ENCODE measurements at places on chromosomes 6 and 20.

DNA sequence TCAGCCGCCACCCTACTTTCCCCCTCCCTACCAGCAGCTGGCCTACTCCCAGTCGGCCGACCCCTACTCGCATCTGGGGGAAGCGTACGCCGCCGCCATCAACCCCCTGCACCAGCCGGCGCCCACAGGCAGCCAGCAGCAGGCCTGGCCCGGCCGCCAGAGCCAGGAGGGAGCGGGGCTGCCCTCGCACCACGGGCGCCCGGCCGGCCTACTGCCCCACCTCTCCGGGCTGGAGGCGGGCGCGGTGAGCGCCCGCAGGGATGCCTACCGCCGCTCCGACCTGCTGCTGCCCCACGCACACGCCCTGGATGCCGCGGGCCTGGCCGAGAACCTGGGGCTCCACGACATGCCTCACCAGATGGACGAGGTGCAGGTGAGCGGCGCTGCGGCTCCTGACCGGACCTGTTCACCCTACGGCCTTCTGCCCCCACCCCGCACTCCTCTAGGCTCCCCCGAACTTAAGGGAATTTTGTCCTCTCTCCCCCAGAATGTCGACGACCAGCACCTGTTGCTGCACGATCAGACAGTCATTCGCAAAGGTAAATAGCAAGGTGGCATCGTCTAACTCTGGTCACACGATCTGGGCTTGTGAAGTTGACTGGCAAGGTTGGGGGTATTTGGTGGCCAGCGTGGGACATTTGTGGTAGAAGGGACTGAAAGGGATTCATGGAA, 2.3 kb downstream of the TFAP2C start:
- no peak for DNase-seq

GRCh38 chr6:5128351-5128750, 43.2 kb downstream of the PPP1R3G start:
- DNase-seq = no peak

DNA sequence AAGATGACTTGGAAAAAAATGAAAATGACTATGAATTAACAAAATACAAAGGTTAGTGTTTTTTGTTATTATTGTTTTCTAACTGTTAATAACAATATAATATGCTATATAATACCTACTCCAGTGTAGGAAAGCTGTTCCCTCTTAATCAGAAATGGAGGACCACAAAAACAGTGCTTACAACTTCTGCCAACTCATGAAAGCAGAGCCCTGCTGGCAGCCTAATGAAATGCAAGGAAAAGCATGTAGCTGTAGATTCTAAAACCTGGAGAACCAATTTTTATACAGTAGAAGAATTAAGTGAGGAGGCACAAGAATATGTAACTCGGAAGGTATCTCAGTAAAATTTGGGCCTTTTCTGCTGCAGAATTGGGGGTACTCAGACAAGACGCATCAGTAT, 29.4 kb downstream of the PHIP start:
- DNase-seq = peak; percentile 28

DNA sequence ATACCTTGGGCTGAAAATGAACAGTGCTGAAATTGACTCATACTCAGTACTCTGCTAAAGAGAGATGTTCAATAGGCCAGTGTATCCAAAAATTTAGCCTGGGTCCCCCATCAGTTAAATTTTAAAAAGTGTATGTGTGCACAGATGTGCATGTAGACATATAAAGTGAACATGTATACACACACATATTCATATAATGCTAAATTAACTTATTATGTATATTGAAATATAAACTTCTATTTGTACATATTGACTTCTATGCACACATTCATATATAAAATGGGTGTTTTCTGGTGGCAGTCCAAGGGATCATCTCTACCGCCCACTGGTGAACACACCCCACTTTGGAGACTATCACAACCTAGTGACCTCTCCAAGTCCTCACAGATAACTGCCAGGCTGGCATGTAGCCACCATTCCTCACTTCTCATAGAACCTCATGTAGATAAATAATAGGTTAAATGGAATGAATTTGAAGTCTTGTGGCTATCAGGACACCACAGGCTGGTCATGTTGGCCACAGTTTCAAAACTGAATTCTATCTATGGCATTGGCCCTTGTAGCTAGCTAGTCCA, 8.8 kb downstream of the SLC22A16 start:
- no peak for DNase-seq
